Heart right ventricle (tissue), 16 donors: ENCODE measurements at places on chromosomes 2 and 18. TPM values are rescaled to one million over a fixed set of nuclear protein-coding genes. Genes with fewer than 3 reads are reported as not detected.

The SLC23A3 gene
- 0.46 TPM for total RNA-seq

The MMADHC gene
- total RNA-seq, result 127 TPM

The SCLY gene
- 14.5 TPM for total RNA-seq

The LIMS4 gene
- total RNA-seq, result 4.3 TPM

The FAM161A gene
- 2.1 TPM for total RNA-seq

The KCNG2 gene
- total RNA-seq, result 0.79 TPM

The ST8SIA5 gene
- total RNA-seq, result 11.5 TPM

The SPRED2 gene
- 16.9 TPM for total RNA-seq

GRCh38 chr18:45788861-45789260 lies 36.6 kb upstream of the SIGLEC15 start:
- no peak for DNase-seq

DNA sequence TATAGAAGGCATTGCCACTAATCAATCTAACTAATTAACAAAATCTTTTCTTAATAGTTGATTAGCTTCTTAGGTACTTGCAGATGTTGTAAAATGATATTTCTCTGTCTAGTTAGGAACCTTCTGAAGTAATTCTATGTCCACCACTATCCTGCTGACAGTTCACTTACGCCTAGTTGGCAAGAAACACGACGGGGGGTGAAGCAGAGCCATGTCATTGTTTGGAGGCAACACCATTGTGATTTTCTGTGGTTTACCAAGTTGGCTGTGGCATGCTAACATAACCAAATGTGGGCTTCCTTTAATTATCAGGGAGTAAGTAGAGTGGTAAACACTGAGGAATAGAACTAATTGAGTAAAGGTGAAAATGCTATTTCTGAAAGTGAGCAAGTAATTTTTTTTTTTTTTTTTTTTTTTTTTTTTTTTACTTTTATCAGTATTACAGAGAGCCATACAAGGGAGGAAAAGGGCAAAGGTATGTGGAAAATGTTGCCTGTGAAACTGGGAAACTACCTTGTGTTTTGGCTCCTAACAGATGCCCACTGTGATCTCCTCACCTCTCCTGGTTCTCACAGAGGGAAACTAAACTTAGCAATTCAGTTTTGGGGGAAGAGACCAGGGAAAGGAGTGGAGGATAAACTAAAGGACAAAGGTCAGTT lies 126.8 kb downstream of the MEIS1 start:
- no peak for DNase-seq

- peak; percentile 59 for DNase-seq
These were observed 10.2 kb downstream of the NFATC1 start for GRCh38 chr18:79405781-79406575.

DNA sequence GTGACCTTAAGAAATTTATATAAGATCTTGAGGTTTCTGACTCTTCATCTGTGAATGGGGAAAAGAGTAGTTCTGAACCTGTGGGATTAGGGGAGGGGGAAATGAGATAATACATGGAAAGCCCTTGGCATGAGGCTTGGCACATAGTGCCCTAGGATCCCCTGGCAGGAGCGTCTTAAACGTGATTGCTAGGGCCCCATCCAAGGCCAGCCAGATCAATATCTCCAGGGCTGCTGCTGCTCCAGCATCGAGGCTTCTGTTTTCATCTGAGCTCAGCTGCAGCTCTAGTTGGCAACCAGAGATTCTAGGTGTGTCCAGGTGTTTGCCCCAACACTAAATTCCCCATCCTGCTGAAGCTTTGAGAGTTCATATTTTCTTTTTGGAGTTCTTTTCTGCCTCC lies 71.0 kb downstream of the IL1R2 start:
- no peak for DNase-seq

DNA sequence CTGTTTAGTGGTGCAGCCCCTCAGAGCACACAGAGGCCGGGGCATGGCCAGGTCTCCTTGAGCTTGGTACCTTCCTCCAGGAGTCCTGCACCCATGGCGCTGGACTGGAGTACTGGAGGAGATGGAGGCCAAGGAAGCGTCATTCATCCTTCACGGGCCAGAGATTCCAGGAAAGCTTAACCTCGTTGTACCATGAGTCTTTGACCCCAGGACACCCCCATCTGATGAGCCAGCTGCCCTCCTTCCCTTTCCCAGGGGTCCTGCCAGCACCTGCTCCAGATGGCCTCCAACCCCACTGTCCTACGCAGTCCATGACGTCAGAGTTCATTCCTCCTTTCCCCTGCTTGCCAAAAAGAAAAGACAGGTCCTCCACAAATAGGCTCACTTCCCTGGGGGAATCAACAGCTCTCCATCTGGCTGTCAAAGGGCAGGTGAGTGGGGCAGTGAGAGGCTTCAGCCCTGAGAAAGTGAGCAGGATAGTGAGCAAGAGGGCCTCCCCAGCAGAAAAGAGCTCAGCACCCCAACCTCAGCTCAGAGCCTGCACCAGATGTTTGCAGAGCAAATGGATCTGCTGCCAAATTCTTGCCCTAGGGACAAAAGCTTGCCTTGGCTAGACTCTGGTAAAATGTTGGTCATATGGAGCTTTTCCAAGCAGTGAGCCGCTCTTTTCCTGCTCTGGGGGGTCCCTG lies 4.5 kb upstream of the NPPC start:
- DNase-seq, result peak; percentile 78

DNA sequence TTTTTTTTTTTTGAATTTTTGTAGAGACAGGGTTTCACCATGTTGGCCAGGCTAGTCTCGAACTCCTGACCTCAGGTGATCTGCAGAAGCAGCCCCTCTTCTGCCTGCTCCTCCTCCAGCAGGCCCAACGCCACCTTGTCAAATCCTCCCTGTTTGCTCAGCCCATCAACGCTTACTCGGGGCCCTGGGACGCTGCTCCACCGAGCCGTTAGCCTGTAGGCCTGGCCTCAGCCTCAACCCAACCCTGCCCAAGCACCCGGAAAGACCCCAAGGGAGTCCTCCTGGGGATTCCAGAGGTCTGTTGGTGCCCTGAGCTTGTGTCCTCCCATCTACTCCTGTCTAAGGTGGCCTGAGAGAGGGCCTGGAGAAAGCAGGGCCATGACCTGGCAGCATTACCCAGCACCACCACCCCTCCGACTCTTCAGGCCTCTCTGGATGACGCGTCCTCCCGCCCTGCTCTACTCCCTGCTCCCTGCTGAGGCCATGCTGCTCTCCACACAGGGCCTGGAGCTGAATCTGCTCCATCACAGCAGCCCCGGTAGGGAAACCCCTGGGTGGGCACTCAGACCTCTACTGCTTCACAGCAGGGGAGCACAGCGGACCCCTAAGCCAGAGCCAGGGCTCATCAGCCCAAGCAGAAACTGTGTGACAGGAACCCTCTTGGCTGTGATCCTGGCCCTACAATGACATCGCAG lies 3.2 kb downstream of the STK25 start:
- no peak for DNase-seq

GRCh38 chr2:45675263-45675812 lies 23.9 kb downstream of the PRKCE start:
- peak; percentile 32 for DNase-seq

DNA sequence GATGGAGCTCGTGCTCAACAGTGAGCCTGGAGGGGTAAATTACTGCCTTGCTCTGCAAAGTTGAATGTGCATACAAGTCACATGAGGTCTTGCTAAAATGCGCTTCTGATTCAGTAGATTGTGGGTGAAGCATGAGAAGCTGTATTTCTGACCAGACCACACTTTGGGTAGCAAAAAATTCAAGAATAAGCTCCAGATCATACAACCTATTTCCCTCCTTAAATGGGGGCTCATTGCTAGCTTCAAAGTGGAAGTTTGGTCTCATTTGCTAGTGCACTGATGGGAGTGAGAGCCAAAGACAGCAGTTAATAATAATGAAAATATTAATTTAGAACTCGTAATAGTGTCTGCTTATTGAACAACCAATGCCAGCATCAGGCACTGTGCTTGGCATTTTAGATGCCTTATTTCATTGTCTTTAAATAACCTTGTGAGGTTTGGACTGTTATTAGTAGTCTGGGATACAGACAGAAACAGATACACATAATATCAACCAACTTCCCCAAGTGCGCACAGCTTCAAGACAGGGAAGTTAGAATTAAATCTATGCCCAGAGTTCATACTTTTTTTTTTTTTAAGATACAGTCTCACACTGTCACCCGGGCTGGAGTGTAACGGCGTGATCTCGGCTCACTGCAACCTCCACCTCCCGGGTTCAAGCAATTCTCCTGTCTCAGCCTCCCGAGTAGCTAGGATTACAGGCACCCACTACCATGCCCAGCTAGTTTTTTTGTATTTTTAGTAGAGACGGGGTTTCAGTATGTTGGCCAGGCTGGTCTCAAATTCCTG lies 18.0 kb downstream of the APOB start:
- no peak for DNase-seq

DNA sequence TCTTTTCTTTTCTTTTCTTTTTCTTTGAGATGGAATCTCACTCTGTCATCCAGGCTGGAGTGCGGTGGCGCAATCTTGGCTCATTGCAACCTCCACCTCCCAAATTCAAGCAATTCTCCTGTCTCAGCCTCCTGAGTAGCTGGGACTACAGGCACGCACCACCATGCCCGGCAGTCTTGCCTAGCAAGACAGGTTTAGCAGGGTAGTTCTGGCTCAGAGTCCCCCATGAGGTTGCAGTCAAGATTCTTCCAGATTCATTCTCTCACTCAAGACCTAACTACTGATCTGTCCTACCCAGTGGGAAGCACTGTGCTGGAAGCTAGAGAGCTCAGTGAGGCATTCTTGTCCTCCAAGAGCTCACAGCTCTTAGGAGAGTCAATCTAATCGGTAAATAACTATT lies 17.6 kb upstream of the ZAP70 start:
- DNase-seq, result no peak

DNA sequence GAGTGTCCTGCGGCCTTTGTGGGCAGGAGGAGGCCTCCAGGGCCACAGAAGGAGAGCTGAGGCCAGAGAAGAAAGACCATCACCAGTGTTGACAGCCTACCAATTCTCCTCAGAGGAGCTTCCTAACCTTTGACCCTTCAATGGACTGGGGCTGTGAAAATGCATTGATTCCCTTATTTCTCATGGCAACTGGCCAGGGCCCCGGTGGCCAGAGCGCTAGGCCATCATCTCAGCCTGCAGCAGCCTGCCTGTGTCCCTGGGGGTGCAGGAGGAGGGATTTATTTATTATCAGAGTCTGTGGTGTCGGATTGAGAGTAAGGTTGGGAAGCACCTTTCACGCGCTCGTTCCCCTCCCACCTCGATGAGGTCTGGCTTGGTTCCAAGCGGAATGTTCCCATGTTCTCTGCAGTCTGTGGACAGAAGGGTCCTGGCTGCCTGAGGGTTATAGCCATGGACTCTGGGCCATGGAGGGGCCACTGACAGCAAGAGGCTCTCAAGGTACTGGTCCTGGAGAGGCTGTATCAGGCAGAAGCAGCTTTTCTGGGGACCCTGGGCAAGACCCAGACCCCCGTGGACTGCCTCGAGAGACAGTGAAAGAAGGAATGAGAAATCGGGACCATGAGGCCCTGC lies 53.8 kb downstream of the CYP27C1 start:
- DNase-seq, result no peak

DNA sequence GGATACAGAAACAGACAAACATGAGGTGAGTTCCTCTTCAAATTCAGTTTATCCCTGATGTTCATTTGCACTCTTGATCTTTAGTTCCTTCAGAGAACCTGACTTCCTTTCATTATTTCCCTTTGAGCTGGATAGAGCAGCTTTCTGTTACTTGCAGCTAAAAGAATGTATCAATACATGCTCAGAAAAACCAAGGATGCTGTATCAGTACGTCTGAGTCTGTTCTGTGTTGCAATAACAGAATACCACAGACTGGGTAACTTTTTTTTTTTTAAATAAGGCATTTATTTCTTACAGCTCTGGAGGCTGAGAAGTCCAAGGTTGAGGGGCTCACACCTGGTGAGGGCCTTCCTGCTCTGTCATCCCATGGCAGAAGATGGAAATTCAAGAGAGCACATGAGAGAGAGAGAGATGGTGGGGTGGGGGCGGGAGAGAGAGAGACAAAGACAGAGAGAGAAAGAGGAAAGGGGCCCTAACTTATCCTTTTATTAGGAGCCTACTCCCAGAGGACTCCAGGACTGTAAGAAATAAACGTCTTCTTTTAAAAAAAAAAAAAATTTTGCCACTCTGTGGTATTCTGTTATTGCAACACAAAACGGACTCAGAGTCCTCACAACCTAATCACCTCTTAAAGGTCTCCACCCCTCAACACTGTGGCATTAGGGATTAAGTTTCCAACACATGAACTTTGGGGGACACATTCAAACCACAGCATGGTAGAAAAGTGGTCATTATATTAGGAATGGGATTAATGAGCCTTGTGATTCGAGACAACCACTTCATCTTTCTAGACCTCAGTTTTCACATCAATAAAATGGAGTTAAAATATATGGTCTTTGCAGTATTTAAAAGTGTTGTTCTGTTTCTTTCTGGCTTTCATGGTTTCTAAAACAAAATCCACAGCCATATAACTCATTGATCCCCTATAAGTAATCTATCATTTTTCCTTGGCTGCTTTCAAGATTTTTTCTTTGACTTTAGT lies 18.4 kb upstream of the SELENOI start:
- no peak for DNase-seq

GRCh38 chr2:240557101-240557751 lies 562 bp downstream of the ANKMY1 start:
- no peak for DNase-seq

DNA sequence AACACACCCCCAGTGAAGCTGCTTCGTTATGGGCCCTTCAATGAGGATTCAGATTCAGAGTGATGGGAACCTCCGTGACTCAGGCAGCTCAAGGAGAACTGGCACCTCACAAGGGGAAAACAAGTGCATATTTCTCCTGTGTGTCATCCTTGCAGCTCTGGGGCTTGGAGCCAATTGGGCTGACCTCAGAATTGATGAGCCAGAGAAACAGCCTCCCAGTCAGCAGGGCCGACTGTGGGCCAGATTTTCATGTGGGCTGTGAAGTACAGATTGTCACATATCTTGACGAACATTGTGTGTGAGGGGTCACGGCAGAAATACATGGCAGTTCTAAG lies 189.6 kb upstream of the SP5 start:
- DNase-seq, result peak; percentile 54

DNA sequence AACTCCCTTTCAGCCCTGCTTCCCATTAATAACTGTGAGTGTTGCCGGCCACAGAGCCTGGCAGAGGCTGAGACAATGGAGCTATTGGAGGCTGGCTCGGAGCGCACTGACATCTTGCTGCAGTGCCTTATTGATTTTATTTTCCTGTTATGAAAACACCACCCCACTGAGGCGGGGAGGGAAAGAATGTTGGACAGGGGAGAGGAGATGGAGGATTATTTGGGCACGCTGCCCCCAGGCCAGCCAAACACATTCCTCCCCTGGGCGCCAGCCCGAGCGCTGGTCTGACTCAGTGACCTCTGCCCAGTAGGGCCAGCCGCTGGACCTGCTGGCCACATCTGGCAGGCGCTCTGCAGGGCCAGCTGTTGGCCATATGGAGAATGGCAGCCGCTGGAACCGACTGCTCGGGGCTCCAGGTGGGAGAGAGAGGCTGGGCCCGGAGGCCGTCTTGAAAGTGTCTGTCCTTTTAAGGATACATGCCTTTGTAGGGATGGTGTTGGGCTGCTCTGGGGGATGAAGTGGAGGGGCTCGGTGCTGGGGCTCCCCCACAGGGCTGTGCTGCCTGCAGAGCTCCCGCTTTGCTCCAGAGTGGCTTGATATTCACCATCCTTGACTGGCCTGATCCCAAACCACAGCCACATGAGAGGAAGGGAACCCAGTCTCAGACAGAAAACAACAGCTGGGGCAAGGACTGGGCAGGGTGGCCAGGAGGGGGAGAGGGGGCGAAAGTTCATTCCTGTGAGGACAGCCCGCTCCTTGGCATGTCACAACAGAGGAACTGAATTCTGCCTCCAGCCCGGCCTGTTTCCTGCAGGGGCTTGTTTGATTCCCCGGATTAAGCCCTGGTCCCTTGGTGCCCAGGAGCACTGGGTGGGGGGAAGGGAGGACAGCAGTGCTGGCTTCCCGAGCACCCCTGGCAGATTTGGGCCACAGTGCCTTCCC lies 179.0 kb downstream of the KLHL29 start:
- DNase-seq, result peak; percentile 62
